Psoas muscle (tissue), 8 donors: ENCODE measurements at places on chromosomes 3 and 15. TPM values are rescaled to one million over a fixed set of nuclear protein-coding genes. Genes with fewer than 3 reads are reported as not detected.

The RPP25 gene
- polyA plus RNA-seq = 2.3 TPM

The KNG1 gene
- not detected for polyA plus RNA-seq

The LRRC2 gene
- 57.9 TPM for polyA plus RNA-seq

The BOC gene
- polyA plus RNA-seq = 1.1 TPM

The SLC25A38 gene
- 29.1 TPM for polyA plus RNA-seq

The MYZAP gene
- polyA plus RNA-seq = 2.0 TPM

The HGD gene
- polyA plus RNA-seq = 0.46 TPM

The TP53BP1 gene
- polyA plus RNA-seq = 13.9 TPM

- DNase-seq = no peak
These were observed 23.0 kb downstream of the UBP1 start for GRCh38 chr3:33417066-33417673.

- DNase-seq = no peak
These were observed 77.1 kb downstream of the AKAP13 start for GRCh38 chr15:85457392-85457968.

DNA sequence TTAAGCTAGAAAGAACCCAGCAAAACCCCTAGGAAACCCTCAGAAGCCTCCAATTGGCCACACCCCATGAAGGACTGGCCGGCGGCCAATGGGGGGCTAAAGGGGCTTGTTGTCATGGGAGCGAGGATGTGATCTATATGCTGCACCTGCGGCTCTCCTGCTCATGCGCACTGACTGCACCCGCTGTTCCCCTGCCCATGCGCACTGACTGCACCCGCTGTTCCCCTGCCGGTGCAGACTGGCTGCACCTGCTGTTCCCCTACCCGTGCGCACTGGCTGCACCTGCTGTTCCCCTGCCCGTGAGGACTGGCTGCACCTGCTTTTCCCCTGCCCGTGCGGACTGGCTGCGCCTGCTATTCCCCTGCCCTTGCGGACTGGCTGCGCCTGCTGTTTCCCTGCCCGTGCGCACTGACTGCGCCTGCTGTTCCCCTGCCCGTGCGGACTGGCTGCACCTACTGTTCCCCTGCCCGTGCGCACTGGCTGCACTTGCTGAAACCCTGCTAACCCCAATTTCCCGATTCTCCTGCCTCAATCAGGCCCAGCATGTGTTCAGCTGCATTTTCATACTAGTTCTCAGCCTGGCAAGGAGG, 16.8 kb upstream of the MCCC1 start:
- DNase-seq = no peak

DNA sequence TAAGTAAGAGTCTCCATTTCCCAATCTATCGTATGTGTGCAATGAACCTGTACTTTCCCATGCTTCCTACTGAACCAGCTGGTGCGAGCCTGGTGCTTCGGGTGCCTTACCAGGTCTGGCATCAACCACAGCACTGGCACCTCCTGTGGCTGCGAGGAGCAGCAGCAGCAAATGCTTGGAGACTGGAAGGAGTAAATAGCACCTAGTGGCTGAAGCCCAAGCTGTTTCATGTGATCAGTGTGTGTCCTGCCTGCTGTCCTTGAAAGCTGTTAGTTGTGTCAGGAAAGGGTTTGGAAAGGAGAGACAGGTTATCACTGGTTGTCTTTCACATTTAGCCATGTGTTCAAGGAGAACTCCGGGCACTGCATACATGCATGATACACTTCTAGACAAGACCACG, 31.8 kb downstream of the PCOLCE2 start:
- peak; percentile 73 for DNase-seq

GRCh38 chr3:182713743-182714517, 79.4 kb upstream of the ATP11B start:
- no peak for DNase-seq

GRCh38 chr15:83846847-83847246, 192.9 kb downstream of the ADAMTSL3 start:
- no peak for DNase-seq

DNA sequence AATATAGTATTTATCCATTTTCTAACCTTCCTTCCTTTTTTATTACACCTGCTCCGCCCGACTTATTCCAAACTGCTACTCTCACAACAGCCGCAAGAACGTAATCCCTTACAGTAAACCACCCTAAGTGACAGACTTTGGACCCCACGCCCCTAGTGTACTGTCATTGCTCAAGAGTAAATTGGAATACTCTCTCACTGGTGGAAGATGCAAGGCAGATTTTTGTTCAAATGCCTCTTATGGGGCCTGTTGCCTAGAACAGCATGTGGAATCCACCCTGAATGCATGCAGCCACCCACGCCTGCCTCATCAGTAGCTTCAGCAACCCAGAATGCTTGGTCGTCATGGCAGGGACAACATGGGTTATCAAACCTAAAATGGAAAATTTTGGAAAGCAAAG, 226.2 kb upstream of the ST8SIA2 start:
- no peak for DNase-seq

DNA sequence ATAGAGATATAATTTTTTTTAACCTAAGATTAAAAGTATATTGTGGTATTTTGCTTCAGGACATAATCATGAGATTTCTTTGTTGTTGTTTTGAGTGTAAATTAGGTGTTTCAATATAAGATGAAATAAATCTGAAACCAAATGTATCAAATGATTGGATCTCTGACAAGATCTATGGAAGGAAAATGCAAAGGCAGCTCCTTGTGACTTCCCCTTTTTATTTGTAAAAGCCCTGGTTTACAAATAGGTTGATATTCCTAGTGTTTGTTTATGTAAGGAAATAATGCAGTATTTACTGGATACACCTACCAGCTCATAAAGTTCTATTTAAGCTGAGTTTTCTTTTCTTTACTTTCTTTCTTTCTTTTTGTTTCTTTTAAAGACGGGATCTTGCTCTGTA, 35.9 kb downstream of the STT3B start:
- DNase-seq = no peak

GRCh38 chr3:31522152-31522551, 10.6 kb upstream of the STT3B start:
- DNase-seq = no peak

DNA sequence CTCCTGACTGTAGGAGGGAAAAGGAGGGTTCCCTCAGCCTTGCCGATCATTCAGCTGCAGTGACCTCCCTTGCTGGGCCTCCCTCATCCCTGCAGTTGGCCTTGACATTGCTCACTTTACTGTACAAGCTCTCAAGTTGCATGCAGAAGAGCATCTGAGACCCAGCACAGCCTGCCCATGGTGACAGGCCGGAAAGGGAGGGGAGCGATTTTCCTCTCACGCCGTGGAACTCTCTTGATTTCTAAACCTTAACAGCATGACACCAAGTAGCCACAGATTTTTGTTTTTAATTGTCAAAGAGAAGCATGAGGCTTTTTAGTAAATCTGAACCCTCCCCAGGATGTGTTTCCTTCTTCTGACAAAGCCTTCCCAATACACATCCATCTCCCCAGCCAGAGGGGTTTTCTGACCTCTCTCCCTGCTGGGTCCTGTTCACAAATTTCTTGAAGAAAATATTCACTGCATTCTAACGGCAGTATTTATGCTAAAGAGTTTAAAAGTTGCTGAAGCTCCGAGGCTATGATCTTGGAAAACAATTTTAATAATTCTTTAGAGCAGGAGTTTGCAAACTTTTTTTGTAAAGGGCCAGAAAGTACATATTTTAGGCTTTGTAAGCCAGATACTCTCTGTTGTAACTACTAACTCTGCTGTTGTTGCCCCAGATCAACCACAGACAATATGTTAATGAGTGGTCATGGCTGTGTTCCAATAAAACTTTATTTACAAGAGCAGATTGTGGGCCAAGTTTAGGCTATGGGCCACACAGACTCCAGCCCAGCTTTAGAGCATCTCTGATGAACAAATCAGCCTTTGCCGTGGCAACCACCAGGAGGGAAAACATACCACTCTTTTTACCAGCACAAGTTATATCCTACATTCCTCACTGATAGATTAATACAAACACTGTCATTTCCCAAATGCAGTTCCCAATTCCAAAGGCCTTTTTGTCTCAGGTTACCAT, 34.8 kb downstream of the LMCD1 start:
- no peak for DNase-seq

- DNase-seq = no peak
These were observed 235.6 kb downstream of the CLSTN2 start for GRCh38 chr3:140170612-140171011.

DNA sequence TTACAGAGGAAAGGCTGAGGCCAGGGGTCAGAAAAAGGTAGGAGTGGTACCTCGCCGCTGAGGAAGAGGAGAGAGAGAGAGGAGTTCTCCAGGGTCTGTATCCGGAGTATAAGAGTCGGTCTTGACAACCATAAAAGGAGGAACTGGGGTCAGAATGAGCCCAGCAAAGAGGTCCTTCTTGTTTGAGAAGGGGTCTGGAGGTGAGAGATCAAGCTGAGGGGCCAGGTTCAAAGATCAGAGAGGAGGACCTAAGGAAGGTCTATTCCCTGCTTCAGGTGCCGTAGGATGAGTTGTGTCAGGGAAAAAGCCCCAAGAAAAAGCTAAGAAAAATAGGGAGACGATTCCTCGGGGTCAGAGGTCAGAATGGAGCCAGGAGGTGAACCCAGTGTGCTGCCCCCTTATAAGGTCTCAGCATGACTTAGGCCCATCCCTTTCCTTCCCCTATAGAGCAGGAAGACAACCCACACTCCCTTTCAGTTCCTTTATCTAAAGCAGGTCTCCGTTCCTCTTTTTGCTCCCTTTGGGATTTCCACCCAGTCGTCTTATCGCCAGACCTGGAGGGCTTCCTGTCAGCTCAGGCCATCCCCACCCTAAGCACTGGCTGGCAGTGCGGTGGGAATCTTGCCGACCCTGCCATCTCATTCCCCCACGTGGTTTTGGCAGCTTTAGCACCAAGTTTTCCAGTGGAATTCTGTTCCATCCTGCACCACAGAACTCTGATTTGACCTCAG, 651 bp downstream of the MTMR14 start:
- no peak for DNase-seq

GRCh38 chr15:38144921-38145320, 107.7 kb upstream of the SPRED1 start:
- DNase-seq = no peak

DNA sequence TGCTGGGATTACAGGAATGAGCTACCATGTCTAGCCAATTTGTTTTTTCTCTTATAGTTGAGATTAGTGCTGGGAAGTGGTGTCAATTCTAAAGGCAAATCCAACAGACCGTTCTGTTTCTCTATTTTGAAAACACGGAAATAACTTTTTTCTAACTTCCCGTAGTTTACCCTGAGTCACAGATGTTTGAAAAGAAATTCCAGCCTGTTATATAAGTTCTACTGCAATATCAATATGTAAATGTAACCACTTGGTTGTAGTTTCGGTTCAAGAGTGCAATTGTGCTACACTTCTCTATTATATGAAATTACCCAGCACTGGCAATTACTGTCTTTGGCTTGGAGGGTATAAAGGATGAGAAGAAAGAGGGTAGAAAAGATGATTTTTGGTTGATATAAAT, 22.3 kb upstream of the GNB4 start:
- no peak for DNase-seq

GRCh38 chr3:19256313-19256712, 108.0 kb downstream of the KCNH8 start:
- DNase-seq = no peak
